Effector CD4-positive, alpha-beta T cell (primary cell): ENCODE measurements at places on chromosomes 12 and 14.

DNA sequence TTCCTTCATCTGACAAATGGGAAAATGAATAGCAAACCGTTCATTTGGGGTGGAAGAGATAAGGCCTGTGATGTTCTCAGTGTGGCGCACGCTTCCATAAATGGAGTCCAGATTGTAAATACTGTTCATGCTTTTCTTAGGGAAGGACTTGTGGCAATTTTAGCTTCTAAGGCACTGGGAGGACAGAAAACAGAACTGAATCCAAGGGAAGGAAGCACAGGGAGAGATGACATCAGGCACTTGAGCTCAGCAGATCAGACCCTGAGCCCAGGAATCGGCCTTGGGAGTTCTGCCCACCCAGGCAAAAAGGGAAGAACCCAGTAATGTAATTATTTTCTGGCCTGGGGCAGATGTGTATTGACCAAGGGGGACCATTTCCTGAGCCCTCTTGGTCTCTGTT, 7.2 kb upstream of the SH2B3 start:
- no peak for DNase-seq

DNA sequence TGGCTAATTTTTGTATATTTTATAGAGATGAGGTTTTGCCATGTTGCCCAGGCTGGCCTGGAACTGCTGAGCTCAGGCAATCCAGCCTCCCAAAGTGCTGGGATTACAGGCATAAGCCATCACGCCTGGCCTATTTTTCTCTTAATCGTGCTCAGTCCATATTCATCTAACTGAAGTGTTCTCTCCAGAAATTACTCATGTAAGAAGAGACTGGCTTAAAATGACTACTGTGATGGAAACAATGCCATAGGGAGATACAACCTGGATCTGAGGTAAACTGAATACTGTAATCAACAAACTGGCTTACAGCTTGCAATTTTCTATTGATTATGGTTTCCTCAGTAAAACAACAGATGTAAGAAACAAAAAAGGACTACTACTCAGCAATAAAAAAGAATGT, 21.1 kb downstream of the NUMB start:
- DNase-seq = no peak

DNA sequence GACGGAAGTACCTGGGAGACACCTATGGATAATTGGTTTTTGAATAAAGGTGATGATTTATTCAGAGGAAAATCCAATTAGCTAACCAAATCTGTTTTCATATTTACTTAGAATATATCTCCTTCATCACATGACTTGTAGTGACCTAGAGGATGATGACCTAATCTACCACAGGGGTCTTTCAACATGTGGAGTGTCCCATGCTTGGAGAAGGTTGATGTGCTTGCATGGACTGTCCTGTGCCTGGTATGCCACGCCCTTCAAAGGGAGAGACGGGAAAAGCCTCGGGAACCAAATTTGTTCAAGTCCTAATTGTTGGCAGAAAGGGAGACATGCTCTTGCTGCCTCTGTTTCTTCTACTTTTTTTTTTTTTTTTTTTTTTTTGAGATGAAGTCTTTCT, 11.8 kb upstream of the PAPLN start:
- no peak for DNase-seq

- no peak for DNase-seq
Observed at GRCh38 chr12:127290251-127290650, 976.7 kb upstream of the TMEM132C start.
